ENCODE measurements at places on chromosomes 7 and 10.

DNA sequence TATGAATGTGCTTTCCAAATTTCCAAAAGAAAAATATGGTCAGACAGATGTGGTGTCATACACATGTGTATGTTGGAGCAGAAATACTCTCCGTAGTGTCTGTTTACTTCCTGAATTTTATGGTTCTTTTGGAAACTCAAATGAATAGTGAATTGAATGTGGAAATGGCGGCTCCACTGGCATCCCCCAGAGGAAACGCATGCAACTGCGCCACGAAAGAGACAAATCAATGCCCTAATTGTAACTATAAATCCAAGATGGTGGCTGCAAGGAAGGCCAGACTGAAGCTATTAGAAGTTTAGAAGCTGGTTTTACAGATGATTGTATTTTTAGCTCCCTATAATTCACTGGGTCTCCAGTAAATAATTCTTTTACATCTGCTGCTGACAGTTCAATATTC is 246.7 kb downstream of the FGFR2 start:
- no peak for DNase-seq

- DNase-seq = peak; percentile 8
Measured at GRCh38 chr10:17548162-17548561, 69.0 kb downstream of the HACD1 start.

- no peak for DNase-seq
Measured at GRCh38 chr10:6642876-6643275, 62.8 kb upstream of the PRKCQ start.

GRCh38 chr7:99514050-99514449 is 9.6 kb downstream of the ZKSCAN5 start:
- DNase-seq = no peak

GRCh38 chr10:73585327-73585726 is 5.8 kb downstream of the USP54 start:
- no peak for DNase-seq

DNA sequence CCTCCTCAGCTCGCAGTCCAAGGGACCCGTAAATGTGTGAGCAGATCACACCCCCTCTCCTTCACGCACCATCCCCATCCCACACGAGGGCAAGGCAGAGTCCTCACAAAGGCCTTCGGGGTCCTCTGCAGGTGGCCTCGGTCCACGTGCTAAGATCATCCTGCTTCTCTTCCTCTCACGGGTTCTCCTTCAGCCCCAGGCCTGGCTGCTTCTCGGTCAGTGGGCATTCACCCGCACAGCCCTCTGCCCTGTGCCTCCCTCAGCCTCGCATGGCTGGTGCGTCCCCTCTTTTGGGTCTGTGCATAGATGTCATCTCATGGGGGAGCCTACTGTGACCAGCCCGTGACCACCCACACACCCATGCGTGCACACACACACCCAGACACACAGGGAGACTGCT is 17.3 kb upstream of the FOXL3 start:
- DNase-seq = no peak

GRCh38 chr10:89207801-89208551 is 859 bp upstream of the CH25H start:
- peak; percentile 49 for DNase-seq

DNA sequence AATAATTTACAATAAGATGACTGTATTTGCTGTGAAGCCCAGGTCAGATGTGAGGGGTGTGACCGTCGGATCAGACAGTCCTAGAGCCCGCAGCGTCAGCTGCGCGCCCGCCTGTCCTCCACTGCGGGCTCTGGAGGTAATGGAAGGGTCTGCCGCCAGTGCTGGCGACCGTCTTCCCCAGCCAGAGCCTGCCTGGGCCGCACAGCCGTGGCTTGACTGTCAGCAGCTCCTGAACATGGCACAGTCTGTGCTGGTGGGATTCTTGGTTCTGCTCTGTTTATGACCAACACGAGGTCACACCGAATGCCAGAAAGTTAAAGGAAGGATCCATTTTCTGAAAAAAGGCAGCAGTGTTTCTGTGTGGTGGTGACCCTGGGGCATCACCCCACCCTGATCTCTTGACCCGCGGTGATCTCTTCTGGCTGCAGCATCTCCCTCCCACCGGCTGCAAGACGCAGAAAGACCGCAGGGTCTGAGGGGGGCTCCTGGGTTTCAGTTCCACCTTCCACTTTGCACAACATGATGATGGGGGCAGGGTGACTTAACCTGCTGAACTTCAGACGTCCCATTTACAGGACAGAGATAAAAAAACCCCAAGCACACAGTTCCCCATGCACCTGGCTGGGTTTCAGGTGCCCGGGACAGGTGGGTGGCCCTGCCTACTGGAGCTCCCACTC is 103.7 kb downstream of the DNAJB6 start:
- DNase-seq = no peak

GRCh38 chr10:650886-651615 is 38.4 kb downstream of the DIP2C start:
- no peak for DNase-seq

GRCh38 chr7:151958036-151959010 is 2.1 kb downstream of the GALNTL5 start:
- no peak for DNase-seq

DNA sequence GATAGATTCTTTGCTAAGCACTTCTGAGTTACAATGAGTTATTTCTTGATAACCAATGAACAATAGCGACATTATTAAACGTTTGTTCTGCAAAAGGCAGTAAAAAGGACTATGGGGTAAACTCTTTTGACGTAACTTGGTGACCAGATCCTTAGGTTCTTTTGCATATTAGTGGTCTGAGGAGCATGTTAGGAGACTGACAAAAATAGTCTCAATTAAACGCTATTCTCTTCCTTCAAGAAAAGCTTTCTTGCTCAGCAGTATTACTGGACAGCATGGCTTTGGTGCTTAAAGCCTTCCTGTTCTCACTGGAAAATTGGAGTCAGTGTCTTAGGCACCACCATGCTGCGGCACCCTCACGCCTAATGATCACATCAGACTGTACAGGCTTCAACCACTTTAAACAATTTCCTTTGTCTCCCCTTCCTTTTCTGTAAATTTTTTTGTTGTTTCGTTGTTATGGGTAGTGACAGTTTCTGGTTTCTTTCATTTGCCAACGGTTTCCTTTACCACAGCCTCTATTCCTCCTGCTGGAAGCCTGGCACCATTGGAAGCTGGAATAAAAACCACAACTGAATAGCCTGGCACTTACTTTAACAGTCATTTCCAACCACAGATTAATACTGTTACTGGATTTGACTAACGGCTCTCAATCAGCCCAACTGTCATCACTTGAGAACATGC is 49.2 kb upstream of the FAM133B start:
- DNase-seq = no peak

GRCh38 chr10:11593612-11594011 is 17.8 kb downstream of the USP6NL start:
- DNase-seq = no peak

DNA sequence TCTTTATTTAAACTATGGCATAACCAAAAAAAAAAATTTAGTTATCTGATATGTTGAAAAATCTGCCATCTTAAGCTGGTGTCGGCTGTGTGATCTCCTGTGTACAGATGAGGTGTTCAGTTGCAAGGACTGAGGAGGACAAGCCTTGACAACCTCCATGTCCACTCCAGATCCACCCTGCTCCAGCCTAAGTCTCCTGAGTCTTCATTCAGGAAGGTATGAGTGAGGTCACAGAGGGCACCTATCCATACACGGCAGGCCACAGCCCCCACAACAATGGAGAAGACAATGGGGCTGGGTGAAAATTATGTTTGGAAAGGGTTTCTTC is 16.1 kb downstream of the TARP start:
- DNase-seq = no peak

GRCh38 chr10:396535-397220 is 261.4 kb downstream of the ZMYND11 start:
- peak; percentile 11 for DNase-seq

GRCh38 chr7:41247143-41247865 is 455.6 kb downstream of the INHBA start:
- DNase-seq = no peak

- DNase-seq = no peak
Measured at GRCh38 chr10:133279326-133280226, 2.9 kb upstream of the ADAM8 start.

DNA sequence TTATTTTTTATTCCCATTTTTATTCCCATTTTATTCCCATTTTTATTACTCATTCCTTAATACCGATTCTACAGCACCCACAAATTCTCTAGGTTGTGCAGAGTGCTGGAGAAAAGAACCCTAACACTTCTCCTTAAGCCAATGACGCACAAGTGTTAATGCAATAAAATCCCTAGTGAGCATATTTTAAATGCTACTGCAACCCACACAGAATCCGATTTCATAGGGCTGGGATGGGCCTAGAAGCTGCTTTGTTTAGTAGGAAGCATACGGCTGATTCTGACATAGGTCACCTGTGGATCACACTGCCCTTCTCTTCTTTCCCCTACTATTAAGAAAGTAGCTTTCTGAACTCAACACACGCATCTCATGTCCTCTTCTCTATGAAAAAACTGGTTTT is 45.1 kb upstream of the CABCOCO1 start:
- DNase-seq = no peak

- no peak for DNase-seq
Measured at GRCh38 chr10:119539359-119539825, 3.1 kb downstream of the RGS10 start.

GRCh38 chr10:3045471-3046209 is 21.7 kb upstream of the PFKP start:
- DNase-seq = peak; percentile 17

GRCh38 chr7:91835826-91836368 is 44.6 kb downstream of the MTERF1 start:
- DNase-seq = no peak

DNA sequence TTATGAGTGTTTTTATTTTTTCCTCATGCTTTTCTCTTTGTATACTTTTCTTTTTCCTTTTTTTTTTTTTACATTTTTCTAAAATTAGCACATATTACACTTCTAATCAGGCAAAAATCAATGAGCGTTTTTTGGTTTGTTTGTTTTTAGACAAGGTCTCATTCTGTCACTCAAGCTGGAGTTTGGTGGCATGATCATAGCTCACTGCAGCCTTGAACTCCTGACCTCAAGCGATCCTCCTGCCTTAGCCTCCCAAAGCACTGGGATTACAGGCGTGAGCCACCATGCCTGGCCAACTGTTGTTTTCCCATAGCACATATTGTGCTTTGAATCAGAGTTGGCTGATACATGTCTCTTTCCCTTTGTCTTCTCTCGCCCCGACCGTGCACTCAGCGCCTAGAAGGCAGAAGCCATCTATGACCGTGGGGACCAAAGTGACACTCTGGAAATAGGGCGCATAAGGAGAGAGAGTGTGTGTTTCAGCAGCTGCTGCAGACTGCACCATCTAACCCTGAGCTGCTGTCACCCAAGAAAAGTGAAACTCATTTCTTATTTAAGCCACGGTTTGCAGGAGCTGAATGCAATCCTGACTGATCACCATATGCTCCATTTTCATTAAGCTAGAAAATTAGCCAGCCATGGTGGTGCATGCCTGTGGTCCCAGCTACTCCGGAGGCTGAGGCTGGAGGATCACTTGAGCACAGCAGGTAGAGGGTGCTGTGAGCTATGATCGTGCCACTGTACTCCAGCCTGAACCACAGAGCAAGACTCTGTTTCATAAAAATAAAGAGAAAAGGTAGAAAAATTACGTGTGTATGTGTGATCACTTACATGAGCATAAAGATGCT is 41.4 kb upstream of the GTF2I start:
- no peak for DNase-seq

DNA sequence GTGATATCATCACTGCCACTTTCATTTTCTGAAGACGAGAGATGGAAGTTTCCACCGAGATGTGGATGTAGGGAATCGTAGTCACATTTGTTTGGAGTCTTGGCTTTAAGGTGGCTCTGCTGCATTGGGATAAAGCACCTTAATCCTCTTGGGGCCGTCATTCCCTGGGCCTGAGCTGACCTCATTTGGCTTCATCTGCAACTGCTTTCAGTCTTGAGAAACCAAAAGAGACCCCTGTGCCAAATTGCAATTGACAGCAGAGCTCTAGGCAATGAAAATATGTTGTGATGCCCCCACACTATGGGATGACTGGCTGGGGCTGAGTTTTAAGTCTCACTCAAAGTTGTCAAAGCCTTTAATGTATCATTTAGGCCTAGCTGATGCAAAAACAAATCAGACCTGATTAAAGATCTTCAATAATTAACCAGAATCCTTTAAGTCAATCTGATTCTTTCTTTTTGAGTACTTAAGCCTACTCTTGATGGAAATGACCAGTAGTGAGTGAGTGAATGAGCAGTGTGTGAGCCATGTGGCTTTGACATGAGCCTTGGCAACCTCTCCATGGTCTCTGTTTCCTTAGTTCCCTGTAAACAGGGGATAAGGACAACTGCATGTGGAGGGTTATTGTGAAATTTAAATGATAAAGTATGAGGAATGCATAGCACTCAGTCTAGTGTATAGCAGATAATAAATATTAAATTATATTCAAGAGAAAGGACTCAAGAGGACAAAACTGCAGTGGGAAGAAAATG is 155.0 kb downstream of the BMPER start:
- no peak for DNase-seq

- no peak for DNase-seq
Measured at GRCh38 chr7:91320366-91321078, 56.3 kb downstream of the FZD1 start.

DNA sequence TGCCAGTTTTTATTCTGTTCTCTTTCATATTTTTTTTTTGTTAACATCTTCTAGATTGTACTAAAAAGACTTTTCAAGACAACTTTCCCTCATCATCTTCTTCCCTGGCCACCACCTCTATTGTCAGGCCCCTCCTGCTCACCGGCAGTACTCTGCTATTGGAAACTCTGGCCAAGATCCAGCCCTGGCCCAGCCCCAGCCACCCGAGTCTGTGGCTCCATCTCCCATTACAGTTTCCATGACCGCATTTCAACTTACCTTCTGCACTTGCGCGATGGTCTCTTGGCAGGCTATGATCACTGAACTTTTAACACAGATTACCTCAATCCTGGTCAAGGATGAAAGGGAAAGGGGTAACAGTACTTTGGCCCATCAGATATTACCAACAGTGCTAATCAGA is 137.7 kb upstream of the POM121L12 start:
- no peak for DNase-seq

GRCh38 chr10:110864662-110865140 is 7.0 kb upstream of the PDCD4 start:
- DNase-seq = peak; percentile 78

- no peak for DNase-seq
Measured at GRCh38 chr7:121187222-121187621, 141.6 kb upstream of the WNT16 start.

- DNase-seq = no peak
Measured at GRCh38 chr7:18894155-18894554, 223.3 kb downstream of the TWIST1 start.

GRCh38 chr10:124870854-124871425 is 69.3 kb downstream of the ABRAXAS2 start:
- no peak for DNase-seq

- no peak for DNase-seq
Measured at GRCh38 chr7:138878051-138878450, 80.1 kb upstream of the ATP6V0A4 start.

GRCh38 chr7:17690030-17690429 is 250.3 kb downstream of the SNX13 start:
- peak; percentile 49 for DNase-seq

DNA sequence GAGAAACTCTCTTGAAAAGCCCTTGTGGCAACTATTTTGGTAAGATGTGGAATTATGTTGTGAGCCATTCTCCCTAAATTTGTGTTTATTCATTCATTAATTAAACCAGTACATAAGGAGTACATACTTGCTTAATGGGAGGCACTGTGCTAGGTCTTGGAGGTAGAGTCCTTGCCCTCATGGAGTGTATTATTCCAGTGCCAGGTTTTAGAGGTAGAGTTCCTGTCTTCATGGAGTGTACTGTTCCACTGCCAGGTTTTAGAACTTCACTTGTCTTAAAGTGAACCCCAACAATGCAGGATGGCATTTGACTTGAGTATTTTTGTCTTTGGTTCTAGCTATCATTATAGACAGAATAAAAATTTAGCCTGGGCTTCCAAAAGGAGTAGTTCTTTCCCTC is 8.8 kb downstream of the MXI1 start:
- DNase-seq = no peak

Measured in inflammatory macrophage treated with lipopolysaccharide for 1 hour (primary cell).